ENCODE measurements at places on chromosomes 3 and 15. TPM values are rescaled to one million over a fixed set of nuclear protein-coding genes. Genes with fewer than 3 reads are reported as not detected.

DNA sequence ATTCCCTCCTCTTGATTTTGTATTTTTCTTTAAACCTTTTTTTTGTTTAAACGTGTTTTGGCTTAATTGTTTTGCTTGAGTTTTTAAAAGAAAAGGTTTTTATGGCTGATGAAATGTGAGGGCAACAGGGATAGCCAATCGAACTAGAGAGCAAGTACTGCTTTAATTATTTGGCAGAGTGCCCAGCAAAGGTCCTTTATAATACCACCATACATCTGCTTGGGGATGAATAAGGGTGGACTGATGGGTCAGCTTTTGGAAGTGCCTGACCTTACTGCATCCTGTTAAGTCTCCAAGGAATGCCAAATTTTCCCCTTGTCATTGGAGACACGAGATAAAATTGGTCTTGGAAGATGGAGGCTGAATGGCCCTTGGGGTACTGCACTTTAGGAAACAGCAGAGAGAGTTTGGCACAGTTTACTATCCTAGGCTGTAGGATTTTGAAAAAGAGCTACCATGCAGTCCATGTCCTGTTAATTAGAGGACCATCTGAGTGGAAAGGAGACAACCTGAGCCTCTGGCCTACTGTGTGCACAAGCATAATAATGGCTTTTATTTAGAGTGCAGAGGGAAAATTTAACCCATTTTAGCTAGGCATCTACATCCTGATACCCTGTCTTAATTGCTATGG is 19.8 kb upstream of the MTHFS start:
- no peak for DNase-seq

DNA sequence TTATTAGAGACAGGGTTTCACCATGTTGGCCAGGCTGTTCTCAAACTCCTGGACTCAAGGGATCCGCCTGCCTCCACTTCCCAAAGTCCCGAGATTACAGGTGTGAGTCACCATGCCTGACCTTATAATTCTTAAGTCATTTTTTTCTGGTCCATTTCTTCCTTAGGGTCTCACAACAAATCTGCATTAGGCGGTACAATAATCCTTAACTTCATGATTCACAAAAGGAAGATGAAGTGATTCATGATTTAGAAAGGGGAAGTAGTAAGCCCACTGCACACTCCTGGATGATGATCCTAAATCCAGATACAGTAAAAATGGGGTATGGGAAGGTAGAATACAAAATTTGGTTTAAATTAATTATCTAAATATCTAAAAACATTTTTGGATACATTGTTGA is 45.0 kb upstream of the TKT start:
- DNase-seq, result no peak

DNA sequence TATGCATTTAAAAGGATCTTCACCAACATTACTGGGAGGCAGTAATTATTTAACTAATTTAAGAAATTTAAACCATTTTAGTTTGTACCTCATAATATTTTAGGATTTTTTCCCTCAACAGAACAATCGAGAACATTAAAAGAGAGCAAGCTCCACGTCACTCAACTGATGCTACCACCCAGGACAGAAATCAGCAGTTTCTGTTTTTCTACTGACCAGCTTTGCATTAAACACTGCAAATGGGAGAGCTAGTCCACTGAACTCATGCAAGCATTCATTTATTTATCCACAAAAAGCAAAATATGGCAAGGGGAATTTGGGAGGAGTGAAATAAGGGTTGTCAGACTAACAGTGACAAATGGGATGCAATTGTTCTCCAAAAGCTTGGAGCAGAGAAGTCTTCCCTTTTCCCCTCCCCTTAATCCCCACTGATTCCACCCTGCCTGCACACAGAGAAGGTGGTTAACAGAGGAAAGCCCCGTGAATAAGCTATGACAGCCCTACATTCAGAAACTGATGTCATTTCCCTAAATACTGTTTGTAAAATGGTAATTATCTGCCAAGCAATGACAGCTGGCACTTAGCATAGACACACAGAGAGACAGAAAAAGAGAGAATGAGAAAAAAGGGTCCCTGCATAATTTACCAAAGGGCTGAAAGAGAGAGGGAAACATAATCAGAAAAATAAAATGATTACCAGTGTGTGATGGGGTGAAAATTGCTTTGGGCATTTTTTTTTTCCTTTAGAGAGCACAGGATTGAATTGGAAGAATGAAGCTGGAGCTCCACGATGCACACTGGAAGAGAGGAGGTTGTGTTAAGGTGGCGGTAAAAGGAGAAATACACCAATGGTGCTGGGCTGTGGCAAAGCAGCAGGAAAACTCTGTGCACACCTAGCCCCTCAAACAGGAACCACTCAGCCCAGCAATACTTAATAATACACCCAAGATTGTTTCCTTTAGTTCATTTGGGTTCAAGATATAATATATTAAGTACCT is 777.4 kb downstream of the TUSC7 start:
- DNase-seq, result no peak

DNA sequence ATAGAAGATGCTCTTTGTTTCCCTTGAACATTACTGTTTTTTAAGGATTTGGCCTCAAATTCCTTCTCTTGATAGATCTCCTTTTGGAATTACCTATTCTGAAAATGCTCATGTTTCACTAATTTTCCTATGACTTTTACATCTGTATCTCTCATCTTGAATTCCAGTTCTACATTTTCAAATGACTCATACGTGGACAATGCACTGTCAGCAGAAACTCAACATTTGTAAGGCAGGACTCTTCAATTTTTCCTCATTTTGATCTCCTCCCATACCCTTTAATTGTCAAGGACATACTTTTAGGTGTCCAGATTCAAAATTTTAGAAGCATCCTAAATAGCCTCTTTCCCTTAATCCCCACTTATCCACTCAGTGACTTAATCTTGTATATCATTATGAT is 341.0 kb upstream of the RASGRP1 start:
- no peak for DNase-seq

- no peak for DNase-seq
Observed at GRCh38 chr3:164007765-164008164, 1070.5 kb downstream of the SI start.

GRCh38 chr15:64046421-64047153 is at the start of gene DAPK2:
TSS of gene DAPK2 (minus strand) at chr15:64046485. CDS start at chr15:64040261, 6,224 bp downstream.
- DNase-seq, result peak; percentile 79

- DNase-seq, result no peak
Observed at GRCh38 chr3:89113344-89113743, 5.9 kb downstream of the EPHA3 start.

The ACAD11 gene
- total RNA-seq, result 3.8 TPM

The TNIK gene
- total RNA-seq, result 12.5 TPM
